ENCODE measurements at places on chromosomes 1 and 21.

DNA sequence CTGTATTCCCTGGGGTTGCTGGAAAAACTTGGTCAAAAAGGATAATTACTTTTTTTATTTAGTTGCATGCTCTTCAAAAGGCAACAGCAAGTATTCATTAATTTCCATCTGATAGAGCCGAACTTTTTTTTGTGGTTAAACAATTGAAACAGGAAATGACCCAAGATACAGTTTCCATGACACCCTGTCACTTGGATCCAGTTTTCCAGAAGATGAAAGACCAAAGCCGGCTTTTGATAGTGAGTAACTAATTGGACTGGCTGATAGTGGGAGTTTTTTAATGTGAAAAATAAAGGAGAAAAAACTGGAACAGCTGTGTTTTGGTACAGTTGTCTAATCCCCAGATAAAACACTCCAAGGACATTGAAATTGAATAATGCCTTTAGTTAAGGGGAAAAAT, 33.0 kb downstream of the CACHD1 start:
- DNase-seq, result no peak

DNA sequence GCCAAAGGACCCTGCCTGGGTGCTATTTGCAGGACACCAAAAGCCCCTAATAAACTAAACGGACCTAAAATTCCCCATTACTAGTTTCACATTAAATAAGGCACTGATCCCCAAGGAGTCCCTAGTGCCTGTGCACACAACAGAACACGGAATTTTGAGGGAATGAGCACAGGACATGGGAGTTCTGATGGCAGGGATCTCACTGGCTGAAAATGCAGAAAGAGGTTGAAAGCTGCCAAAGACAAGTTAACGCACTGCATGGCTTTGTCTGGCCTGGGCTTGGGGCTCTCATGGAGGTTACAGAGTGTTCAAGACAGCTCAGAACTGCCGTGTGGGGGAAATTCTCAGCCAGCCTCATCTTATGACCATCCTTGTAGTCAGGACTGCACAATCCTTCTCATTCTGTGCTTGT, 15.6 kb upstream of the ATP1B1 start:
- no peak for DNase-seq

DNA sequence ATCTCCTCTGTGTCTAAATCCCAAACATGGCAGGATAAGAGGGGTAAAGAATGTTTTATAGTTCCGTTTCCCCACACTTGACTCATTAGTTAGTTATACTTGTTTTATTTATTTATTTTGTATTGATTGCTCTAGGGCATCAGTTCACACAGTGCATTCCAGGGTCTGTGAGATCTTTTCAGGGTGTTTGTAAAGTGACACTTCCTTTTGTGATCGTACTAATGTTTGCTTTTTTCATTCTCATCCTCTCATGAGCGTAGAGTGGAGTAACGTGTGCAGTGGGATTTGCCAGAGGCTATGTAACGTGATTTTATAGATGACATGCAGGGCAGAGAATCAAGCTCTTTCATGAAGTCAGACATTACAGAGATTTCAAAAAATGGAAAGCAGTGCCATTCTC, 103.2 kb downstream of the SCCPDH start:
- DNase-seq, result no peak

DNA sequence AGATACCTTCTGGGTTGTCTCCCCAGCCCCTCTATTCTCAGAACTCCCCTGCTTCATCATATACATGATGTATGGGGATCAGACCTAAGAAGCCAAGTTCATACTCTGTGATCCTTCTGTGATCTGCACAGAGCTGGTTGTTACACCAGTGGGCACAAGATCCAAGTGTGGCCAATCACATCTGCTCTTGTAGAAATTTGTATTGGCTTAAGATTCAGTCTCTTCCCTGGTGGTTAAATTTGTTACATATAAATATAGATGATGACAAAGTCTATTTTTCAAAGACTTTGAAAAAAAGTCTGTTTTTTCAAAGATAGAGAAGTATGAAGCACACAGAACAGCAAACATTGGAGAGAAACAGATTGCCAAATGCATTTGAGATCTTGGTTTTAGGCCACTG, 135.8 kb upstream of the FGGY start:
- no peak for DNase-seq

DNA sequence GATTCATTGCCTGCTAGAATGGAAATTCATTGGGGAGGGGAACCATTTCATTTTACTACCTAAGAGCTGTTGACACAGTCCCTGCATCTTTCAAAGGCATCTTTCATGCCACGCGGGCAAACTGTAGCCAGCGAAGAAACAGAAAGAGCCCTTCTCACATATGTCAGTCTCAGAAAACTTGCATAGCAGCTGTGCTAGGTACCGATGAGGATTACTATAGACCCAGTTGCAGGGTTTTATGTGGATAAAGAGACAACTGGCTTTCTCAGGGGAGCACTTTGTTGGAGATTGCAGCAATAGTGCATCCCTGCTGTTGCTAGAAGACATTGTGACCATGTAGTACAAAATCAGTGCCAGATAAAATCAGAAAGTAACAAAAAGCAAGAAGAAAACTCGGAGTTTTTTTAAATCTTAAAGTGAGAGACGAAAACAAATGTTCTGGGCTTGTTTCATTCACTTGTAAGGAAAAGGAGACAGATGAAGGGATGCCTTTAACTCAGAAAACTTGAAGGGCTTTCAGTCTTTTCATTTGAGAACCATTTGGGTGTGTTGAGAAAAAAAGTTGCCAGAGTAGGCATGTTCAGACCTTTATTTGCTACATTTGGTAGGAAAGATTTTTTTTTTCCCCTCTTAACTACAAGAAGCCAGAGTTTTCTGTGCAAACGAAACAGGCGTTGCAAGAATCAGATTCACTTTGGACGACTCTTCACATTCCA, 804.1 kb downstream of the USP25 start:
- DNase-seq, result no peak

- no peak for DNase-seq
Measured at GRCh38 chr1:48869116-48869893, 92.6 kb upstream of the BEND5 start.

- no peak for DNase-seq
Measured at GRCh38 chr1:206926286-206926685, 4.5 kb upstream of the FCMR start.

DNA sequence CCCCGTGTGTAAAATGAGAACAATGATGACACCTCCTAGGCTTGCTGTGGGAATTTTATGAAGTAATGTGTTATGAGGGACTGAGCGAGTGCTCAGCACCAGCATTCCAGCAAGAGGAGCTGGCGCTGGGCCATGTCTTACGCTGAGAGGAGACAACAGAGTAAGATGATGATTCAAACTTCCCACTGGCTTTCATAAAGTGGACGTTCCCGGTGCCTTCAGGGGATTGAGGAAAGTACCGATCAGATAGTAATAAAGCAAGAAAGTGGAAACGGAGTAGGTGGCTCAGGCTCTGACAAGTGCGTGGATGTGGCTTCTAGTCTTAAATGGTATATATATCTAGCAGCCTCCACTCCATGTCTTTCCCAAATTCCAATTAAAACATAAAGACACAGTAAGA, 23.8 kb downstream of the EPHA10 start:
- DNase-seq, result no peak

- no peak for DNase-seq
Measured at GRCh38 chr21:46371204-46372013, 47.5 kb downstream of the PCNT start.

DNA sequence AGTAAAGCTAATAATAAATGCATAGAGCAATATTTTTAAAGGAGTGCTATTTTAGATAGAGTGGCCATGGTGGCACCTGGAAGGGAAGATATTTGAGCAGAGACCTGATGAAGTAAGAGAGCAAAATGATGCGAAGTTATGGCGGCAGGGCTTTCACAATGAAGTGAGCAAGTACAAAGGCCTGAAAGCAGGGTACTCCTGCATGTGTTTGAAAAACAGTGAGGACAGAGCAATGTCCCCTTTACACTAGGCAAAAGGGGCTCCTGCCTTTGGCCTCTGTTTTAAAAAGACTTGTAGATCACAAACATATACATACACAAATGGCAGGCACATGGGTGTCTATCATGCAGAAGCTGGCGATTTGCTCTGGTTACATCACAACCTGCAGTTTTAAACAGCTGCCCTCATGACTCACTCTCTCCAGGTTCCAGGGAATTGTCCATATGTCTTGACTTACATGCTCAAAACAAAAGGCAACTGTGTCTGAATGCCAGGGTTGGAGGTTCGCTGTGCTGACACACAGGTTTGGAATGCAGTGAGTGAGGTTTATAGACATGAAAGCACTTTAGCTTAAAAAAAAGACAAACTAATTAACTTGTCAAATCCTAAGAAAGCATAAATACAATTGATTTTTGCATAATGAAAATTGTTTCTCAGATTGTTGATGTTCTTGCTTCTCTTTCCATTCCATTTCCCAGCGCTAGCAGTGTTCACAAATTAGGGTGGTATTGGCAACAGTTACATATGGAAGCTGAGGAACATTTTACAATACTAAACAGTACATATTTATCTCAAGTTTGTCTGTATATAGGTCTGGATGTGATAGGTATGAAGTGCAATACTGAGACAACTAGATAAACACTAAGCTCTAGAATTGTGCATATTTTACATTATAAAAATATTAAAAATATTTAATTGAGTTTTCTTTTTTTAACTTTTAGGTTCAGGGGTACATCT, 313.9 kb downstream of the BARHL2 start:
- no peak for DNase-seq

GRCh38 chr1:18347559-18347958, 133.2 kb upstream of the KLHDC7A start:
- no peak for DNase-seq

DNA sequence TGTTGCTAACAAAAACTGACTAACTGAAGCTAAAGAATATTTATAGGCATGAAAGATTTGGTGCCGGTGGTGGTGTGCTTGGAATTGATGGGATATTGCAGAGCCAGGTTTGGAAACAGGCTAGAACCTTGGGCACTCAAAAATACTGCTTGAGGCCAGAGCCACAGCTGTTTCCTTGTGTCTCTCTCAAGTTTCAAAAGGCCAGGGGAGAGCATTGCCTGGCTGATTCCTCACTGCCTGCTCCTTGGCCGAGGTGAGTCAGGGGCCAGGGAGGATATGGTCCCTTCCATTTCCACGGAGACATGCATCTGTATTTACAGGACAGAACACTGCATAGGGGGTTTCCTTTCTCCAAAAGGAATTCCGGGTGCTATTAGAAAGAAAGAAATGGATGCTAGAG, 36.1 kb upstream of the IVNS1ABP start:
- DNase-seq, result no peak

DNA sequence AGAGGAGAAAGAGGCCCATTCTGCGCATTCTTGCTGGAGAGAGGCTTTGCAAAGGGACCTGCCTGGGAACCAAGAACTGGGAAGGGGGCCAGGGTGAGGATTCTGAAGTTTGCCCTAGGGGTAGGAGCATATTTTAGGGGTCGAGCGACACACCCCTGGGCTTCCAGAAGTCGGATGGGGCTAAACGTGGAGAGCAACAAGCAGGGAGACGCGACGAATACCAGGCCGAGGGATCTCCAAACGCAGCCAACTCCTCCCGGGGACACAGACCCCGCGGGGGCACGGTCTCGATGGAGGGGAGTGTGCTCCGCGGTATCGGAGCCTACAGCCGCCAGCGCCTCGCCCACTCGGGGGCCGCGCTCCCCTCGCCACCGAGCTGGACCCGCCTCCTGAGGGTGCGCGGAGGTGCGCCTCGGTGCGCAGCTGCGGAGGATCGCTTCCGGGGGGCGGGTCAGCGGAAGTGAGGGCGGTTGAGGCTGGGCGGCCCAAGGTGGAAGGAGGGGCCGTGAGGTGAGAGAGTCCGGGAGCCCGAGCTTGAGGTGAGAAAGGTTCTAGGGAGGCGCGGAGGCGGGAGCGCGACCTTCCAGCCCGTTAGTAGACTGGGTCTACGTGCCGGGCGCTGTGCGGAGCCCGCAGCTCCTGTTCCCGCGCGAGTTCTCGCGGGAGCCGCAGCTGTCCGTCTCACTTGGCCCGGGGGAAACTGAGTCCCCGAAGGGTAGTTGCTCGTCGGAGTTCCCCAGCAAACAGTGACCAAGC, at the start of gene MTFR1L:
TSS of gene MTFR1L (plus strand) at position 464 of the 756 bp plus-strand sequence. CDS start 3,151 bp downstream, outside the sequence.
- DNase-seq, result peak; percentile 93

DNA sequence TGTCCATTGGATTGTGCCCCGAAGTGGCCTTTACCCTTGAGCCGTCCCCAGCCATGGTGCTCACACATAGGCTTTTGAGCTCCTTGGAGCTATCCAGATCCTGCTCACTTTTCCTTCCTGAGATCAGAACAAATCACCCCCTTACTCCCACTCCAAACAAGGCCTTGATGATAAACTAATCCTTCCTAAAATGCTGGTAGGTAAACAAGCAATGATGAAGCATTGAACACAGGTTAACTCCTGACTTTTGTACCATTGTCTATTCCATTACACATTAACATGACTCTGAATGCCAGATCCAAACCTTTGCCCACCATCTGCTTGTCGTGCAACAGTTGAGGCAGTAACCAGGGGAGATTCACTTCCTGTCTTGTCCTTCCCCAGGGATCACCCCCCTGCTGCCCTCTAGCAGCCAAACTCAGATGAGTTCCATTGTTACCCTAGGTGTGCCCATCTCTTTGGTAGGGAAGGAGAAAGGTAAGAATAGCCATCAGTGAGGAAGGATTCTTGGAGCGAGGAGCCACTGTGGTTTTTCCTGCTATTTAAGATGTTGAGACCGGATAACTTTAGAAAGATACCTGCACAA, 79.5 kb upstream of the DNAJC6 start:
- no peak for DNase-seq

DNA sequence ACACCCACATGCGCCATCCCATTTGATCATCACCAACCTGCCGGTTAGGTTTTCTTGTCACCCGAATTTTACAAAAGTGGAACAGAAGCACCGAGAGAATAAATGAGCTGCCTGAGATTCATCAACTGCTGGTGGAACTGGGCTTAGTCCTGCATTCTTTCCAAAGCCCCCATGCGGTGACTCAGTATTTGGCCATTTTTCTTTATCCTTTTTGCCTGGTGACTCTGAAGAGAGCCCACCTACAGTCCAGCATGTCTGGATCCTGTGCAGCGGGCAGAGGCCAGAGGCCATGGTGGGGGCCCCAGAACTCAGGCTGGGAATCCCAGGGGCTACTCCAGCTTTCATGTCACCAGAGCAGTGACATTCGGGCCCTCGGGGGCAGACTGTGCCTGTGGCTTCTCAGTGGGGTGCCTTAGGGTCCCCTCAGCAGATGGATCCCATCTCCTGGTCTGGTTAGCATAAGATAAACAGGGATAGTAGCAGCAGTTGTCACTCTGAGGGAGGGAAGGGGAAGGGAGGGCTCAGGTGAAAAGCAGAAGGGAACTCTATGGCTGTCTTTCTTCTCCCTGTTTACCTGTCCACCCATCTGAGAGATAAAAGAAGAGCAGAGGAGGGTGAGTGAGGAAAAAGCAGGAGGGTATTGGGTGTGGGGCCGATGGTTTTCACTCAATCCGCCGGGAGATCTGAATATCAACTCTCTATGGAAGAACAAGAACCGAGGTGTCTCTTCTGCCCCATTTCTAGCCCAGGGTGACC, 63.2 kb downstream of the KIF26B start:
- DNase-seq, result no peak
